ENCODE measurements at places on chromosomes 12 and 14.

DNA sequence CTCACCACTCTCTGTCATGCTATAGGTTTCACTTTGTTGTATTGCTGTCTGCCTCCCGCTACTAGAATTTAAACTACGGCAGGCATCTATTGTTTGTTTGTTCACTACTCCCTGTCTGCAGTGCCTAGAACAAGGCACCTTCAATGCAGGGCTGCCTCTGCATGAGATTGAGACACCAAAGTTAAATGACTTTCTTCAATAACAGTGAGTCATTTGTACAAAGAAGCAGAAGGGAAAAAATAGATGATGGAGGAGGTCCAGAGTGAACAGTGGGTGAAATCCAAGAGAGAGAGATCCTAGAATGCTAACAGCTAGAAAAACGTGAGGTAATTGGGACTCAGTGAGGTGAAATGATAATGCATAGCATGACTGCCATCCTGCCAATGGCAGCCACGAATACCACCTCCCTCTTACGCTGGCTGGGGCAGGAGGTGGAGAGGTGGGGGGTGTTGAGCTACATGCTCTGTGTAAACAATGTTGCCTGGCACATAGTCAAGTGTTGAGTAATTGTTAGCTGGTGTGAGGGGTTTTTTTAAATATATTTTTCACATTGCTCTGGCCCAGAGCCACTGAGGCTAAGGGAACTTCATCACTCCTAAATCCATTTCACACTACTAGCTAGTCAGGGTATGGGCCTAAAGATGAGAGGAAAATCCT, 367.6 kb downstream of the RPS29 start:
- no peak for DNase-seq

- DNase-seq, result no peak
Observed at GRCh38 chr12:58648176-58648575, 272.1 kb downstream of the LRIG3 start.

DNA sequence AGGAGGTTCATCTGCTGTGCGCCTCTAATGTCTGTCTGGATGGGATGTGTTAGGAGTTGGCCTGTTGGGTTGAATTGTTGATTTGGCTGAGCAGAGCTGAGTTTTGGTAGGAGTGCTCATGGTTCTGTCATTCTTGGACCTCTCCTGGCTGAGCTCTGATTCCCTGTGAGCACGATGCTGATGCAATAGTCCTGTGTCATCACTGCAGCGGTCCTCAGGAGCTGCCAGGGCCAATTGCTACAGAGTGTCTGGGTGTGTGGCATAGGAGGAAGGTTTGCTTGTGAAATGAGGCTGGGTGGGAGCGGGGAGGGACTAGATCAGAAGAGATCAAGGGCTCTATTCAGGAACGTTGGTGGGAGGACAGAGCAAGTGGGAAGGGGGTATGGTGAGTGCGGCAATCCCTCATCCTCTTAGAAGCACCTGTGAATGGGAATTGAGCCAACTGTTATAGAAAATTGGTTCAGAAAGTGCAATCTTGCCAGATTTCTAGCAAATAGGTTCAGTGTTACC, 21.2 kb downstream of the PEX5 start:
- no peak for DNase-seq

DNA sequence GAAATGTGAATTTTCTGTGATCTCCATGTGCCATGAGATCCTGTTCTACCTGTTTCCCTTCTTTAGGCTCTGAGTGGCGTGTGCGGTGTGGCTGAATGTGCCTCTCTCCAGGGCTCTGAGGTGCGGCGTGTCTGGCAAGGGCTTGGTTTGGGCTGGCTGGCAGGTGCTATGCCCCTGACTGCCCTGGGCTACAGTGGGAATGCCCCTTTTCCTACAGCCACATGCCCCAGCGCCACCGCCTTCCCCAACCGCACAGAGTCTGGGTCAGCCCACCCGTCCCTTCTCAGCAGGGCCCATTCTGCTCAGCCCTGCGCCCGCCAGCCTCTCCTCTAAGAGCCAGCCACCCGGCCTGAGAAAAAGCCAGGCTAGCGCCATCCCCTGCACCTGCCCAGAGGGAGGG, 24.7 kb downstream of the BTBD6 start:
- DNase-seq, result no peak

- no peak for DNase-seq
Observed at GRCh38 chr12:108766294-108766693, 35.0 kb upstream of the CORO1C start.

DNA sequence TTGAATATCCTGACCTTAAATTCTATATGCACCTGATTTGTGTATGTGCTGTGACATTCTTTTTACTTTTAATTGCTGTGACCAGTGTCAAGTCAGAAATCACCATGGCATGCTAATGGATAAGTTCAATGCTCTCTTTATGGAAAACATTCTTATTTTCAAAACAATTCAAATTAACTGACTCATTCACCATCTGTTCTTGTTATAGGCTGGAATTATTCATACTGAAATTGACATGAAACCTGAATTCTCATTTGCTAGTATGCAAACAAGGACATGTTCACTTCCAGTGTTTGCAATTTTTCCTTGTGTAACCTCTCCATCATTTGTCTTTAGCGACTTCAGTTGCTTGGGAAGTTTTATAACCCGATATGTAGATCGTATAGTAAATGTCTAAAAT, at the start of gene TAS2R30:
TAS2R30 (minus strand) TSS at position 340 of the 400 bp plus-strand sequence. CDS start 400 bp downstream, outside the sequence.
- no peak for DNase-seq

DNA sequence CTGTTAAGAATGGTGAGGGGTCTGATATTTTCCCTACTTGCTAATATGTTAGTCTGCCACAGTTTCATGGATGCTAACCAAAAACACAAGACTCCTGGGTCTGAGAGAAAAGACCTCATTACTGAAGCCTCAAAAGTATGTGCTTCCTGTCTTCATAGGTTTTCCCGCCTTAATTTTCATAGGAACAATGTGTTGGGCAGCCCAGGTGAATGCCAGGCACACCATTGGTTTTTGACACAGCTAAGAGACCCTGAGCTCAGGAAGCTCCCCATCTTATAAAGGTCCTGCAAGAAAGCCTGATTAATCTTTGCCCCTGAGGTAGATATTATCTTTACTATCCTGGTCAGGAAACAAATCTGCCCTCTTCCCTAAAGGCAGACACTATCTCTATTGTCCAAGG, 464.1 kb downstream of the MDGA2 start:
- no peak for DNase-seq

- DNase-seq, result no peak
Observed at GRCh38 chr12:57332646-57333312, 81.8 kb upstream of the STAC3 start.

- DNase-seq, result no peak
Observed at GRCh38 chr14:53603994-53604393, 352.6 kb downstream of the BMP4 start.

GRCh38 chr12:131221061-131221956, 267.6 kb downstream of the ADGRD1 start:
- DNase-seq, result no peak

DNA sequence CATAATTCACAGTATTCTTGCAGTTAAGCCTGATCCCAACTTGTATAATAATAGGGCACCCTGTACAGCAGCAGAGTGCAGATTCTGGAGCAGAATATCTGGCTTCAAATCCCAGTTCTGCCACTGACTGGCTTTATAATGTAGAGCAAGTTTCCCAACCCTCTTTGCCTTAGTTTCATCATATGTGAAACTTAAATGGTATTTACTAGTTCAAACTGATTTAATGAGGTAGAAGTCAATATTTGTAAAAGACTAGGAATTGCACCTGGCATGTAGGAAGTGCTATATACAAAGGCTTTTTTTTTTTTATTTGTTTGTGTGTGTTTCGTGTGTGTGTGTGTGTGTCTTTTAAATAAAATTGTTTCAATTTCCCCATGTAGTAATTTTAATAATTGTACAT, 125.9 kb downstream of the CCER1 start:
- DNase-seq, result no peak

DNA sequence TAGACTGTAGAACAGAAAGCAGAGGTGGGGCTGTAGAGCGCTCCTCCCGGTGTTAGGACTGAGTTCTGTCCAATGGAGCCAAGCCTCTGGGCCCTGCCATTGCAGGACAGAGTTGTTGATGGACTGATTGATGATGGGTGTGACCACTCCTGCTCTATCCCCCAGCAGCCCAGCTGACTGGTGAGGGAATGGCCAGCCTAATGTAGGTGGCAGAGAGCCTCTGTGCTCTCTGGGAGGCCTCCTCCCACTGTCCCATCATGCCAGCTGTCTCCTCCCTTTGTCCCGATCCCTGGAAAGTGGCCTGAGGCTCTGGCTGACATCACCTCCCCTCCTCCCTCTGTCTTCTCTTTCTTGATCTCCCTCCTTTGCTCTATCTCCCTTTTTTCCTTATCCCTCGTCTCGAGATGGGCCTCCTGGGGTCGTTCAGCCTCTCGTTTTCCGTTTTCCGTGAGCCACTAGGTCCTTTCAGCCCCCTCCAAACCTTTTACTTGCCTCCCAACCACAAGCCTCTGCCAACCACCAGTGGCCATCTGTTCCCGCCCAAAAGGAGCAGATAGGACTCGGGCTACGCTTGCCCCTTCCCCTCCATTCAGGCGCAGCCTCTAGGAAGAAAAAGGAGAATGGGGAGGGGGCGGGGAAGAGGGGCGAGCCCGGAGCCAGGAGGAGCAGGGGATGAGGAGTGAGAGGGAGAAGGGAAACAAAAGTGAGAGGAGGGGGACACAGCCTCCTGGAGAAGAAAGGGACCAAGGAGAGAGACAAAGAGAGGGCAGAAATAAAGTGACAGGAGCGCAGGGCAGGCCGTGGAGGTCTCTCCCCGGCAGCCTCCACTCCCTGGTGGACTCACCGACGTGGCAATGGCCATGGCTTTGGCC, 572 bp downstream of the EFS start:
- DNase-seq, result peak; percentile 27

DNA sequence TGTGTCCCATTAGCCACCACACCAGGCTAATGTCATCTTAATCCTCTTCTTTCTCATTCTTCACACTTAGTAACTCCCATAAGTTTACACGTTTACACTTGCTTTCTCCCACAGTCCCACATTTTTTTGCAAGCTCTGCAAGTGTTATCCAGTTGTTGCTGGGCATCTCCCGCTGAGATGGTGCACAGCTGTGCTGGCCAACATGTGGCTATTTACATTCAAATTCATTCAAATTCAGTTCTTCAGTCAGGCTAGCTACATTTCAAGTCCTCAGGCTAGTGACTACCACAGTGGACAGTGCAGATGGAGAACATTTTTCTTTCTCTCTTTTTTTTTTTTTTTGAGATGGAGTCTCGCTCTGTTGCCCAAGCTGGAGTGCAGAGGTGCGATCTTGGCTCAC, 9.8 kb upstream of the TEAD4 start:
- no peak for DNase-seq

- no peak for DNase-seq
Observed at GRCh38 chr14:65471038-65471878, 58.7 kb downstream of the FUT8 start.

GRCh38 chr14:105250986-105251385, 2.7 kb downstream of the BTBD6 start:
- no peak for DNase-seq

GRCh38 chr12:21801522-21802288, 27.2 kb upstream of the KCNJ8 start:
- no peak for DNase-seq

DNA sequence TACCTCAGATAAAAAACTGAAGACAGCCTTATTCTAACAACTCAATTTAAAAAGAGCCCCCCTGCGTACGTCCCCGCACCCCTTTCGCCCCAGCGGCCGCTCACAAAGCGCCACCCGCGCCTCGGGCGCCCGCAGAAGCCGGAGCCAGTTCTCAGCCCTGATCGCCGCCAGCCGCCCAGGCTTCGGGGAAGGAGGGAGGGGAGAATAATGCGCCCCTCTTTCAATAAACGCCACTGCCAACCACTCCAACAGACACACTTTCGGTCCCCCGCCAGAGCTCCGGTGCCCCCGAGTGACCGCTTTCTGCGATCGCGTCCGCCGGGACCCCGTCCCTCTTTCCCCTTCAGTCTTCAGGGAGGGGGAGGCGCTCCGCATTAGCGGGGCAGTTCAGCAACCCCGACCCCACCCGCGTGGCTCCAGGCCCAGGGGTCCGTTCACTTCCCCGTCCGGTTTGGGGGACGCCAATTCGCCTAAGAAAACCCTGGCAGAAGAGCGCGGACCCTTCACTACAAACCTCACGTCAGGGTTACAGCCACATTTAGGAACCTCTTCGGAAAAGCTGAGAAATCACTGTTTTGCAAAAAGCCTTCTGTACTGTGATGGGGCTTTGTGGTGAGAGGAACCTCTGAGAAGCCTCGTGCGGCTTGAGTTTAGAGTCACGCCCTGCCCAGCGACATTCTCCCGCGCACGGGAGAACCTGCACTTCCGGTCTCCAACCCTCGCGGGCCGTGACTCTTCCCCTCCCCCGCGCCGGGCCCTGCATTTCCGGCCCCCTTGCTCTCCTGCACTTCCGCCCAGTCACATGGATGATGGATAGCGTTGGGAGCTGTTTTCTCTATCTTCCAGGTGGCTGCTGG, 18.7 kb downstream of the FOXG1 start:
- no peak for DNase-seq

GRCh38 chr14:93967637-93968250, 8.6 kb downstream of the ASB2 start:
- no peak for DNase-seq

DNA sequence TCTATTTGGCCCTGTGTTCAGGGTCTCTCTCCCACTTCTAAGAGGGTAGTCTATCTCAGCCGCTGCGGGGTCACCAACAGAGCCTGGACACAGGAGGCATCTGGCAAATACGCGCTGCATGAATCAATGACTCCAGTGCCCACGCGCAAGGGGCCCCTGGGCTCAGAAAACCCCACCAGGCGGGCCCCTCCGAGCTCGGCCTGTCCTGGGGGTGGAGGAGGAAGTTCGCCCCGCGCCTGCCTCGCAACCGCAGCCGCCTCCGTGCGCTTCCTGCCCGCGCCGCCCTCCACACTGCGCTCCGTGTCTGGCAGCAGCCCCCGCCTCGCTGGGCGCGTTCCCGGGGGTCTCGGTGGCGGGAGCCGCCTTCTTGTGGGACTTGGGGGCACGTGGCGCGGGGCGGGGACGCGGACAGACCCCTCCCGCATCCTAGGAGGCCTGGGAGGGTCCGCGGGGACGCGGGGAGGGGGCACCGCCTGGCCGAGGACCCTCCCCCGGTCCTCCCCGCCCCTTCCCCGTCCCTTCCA, 811 bp upstream of the FBRSL1 start:
- DNase-seq, result peak; percentile 14

DNA sequence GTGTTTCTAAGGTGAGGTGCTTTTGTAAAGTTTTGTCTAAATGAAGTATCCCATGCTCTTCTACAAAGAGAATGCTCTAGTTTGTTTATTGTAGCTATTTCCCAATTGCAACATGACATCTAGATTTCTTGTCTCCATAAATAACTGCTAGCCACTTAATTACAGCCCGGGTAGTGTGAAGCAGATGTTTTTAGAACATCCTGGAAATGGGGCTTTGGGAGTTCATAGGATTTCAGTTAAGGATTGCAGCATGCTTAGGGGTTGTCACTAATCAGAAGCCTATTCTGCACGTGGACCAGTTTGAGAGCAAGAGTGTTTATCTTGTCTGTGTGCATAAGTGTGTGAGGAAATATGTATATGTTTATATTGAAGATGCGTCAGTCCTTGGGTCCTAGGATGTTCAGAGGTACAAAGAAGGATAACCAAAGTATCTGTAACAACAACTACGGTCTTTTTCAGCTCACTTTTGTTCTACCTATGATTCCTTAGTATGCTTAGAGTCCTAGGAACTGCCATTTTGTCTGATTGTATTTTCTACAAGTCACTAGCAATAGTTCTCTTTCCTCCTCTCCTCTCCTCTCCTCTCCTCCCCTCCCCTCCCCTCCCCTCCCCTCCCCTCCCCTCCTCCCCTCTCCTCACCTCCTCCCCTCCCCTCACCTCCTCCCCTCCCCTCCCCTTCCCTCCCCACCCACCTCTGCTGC, 135.3 kb downstream of the ACSS3 start:
- DNase-seq, result peak; percentile 12
